ENCODE measurements at places on chromosomes 2 and 18.

GRCh38 chr2:176237456-176237855 lies 31.8 kb upstream of the MTX2 start:
- no peak for DNase-seq

GRCh38 chr2:161650116-161651015 lies 26.1 kb downstream of the SLC4A10 start:
- no peak for DNase-seq

GRCh38 chr2:62604336-62604735 lies 98.3 kb upstream of the TMEM17 start:
- DNase-seq: no peak

GRCh38 chr2:160252278-160252887 lies 52.3 kb upstream of the ITGB6 start:
- no peak for DNase-seq

DNA sequence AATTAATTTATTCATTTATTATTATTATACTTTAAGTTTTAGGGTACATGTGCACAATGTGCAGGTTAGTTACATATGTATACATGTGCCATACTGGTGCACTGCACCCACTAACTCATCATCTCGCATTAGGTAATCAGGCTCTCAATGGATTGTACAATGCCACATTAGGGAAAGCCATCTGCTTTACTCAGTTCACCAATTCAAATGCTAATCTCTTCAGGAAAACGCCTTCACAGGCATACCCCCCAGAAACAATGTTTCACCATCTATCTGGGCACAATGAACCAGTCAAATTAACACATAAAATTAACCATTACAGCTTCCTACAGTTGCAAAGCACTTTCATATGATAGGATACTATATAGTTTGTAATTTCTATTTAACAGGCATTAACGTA lies 84.8 kb upstream of the DNAJC10 start:
- DNase-seq: no peak

GRCh38 chr2:20652141-20652540 lies 1.2 kb upstream of the HS1BP3 start:
- no peak for DNase-seq

DNA sequence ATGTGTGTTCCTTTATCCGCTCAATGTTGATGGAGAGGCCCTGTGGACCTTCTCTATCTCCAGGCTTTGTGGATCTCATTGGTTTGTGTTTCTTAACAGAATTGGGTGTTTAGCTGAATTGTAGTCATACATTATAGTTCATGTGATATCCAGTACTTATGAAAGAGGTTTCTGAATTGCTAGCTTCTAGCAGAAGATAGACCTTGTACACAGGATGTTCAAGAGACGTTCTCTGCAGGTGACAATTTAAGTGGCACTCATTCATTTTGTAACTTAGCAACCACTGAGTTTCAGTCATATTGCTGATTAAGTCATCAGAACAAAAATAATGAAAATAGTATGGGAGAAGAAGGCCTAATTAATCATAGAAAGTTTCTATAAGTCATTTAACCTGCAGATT lies 279.2 kb downstream of the ALPK2 start:
- DNase-seq: no peak

- no peak for DNase-seq
Observed at GRCh38 chr2:1590596-1591460, 153.5 kb downstream of the PXDN start.

Measured in activated CD4-positive, alpha-beta T cell treated with anti-CD3 and anti-CD28 coated beads, Interleukin-2, amount 50 U/mL, for 4 hours (primary cell).